ENCODE measurements at places on chromosomes 13 and 19.

DNA sequence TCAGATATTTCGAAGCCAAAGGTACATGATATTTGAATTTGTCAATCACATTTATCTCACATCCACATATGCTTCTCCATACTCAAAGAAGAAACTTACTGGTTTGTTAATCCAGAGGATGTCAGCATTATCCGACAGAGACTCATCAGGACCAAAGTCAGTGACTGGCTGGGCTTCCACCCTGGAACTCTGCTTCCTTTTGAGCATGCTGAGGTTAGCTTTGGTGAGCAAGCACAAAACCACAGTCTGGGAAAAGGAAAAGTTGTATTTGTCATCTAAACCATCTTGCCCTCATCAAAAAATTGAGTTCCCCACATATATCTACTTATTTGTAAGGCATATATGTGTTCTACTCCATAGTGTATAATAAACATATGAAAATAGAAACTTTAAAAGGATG, 17.4 kb downstream of the NALCN start:
- DNase-seq = no peak

- no peak for DNase-seq
Measured at GRCh38 chr13:100789968-100790367, 115.4 kb upstream of the TMTC4 start.

- no peak for DNase-seq
Measured at GRCh38 chr19:10891405-10892086, 20.2 kb downstream of the CARM1 start.

DNA sequence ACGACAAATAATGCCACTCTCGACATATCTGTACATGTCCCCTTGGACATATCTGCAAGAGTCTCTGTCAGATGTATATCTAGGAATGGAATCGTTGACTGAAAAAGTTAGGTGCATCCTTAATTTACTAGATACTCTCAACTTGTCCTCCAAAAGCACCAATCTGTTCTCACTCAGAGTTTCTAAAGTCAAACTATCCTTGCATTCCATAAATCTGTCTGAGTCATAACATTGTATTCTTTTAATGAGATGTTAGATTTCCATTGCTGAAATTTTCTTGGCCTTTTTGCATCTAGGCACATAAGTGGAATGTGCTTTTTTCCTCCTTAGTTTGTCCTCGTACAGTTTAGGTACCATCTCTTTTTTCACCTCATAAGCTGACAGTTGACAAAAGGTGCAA, 139.8 kb downstream of the PTPRS start:
- DNase-seq = no peak

- DNase-seq = no peak
Measured at GRCh38 chr13:91596842-91597241, 198.4 kb downstream of the GPC5 start.

- no peak for DNase-seq
Measured at GRCh38 chr19:36775768-36776167, 3.2 kb upstream of the ZNF850 start.

DNA sequence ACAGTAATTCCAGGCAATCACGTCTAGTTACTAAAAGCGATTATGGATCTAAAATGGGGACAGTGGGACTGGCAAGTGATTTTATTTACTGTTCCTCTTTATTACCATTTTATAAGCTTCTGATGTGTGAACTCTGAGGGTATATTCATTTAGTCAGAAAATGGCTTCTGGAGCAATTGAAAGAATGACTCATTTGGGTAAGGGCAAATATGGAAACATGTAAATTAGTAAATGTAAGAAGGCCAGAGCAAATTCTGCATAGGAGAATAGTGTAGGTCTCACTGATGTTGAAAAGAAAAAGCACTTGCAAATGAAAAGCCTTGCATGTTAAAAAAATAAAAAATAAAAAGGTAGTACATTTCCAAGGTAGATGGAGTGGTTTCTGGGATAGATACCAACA, 262.2 kb downstream of the KLF5 start:
- no peak for DNase-seq

DNA sequence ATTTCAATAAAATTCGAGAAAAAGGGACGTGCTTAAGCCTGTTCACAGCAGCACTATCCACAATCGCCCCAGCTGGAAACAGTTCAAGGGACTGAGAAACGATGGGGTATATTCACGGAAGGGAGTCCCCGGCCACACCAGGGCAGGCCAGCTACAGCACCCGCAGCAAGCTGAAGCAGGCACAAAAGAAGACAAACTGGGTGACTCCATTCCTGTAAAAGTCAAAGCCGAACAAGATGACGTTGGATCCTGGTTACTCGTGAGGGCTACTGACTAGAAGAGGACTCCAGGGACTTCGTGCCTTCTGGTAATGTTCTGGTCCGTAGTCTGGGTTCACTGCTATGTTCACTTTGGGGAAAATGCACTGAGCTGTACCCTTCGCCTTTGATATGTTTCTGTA, 57.6 kb downstream of the COL4A1 start:
- no peak for DNase-seq

- no peak for DNase-seq
Measured at GRCh38 chr19:29012457-29012856, 200.5 kb downstream of the UQCRFS1 start.

DNA sequence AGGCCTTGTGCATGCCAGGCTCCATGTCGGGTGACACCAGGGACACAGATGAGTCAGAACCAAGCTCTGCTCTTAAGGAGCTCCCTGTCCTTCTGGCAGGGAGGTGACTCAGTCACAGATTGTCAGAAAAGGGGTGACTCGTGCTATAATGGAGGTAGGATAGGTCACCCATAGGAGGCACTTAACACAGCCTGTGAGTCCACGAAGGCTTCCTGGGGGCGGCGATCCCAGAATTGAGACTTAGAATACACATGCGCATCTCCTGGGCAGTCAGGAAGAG, 19.6 kb downstream of the FUZ start:
- DNase-seq = no peak

DNA sequence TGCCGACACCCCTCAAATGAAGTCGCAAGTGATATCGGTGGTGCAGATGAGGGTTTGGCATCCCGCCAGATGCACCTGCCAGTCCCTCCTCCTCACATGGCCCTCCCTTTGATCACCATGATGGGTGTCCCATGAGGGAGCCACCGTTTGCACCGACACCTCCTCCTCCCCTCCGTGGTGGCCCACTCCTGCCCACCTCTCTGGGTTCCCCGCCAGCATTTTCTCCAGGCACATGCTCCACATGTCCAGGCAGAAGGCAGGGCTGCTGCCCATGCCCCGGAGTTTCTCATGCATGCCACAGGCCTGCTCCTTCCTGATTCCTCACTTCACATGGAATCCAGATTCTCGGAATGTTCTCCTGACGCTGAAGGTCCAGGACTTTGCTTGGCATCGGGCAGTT, 49.3 kb downstream of the COL4A2 start:
- DNase-seq = no peak

- no peak for DNase-seq
Measured at GRCh38 chr19:30762651-30763050, 390.5 kb downstream of the ZNF536 start.

DNA sequence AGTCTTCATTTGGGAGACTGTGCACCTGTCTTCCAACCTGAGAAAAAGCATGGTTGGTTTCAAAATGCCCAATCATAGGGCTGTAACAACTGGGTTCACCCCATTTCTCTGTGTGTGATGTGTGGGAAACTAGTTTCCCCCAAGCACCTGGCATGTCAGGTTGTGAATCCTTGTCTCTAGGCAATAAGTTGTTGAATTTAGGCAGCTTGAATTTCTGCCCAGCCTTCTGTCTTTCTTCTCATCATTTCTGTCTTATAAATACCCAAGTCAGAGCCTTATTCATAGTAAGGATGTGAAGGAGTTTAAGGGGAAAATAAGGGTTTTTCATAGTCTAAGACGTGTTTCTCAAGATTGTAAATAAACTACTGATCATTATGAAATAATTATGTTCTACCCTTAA, 170.7 kb upstream of the RNF113B start:
- no peak for DNase-seq

GRCh38 chr13:34738254-34738992, 203.6 kb upstream of the NBEA start:
- peak; percentile 19 for DNase-seq

- DNase-seq = peak; percentile 59
Measured at GRCh38 chr19:883661-884211, 9.3 kb downstream of the MED16 start.

GRCh38 chr13:43333176-43333575, 309.8 kb downstream of the DNAJC15 start:
- DNase-seq = peak; percentile 58

- DNase-seq = no peak
Measured at GRCh38 chr19:49654581-49654980, 11.1 kb downstream of the IRF3 start.

DNA sequence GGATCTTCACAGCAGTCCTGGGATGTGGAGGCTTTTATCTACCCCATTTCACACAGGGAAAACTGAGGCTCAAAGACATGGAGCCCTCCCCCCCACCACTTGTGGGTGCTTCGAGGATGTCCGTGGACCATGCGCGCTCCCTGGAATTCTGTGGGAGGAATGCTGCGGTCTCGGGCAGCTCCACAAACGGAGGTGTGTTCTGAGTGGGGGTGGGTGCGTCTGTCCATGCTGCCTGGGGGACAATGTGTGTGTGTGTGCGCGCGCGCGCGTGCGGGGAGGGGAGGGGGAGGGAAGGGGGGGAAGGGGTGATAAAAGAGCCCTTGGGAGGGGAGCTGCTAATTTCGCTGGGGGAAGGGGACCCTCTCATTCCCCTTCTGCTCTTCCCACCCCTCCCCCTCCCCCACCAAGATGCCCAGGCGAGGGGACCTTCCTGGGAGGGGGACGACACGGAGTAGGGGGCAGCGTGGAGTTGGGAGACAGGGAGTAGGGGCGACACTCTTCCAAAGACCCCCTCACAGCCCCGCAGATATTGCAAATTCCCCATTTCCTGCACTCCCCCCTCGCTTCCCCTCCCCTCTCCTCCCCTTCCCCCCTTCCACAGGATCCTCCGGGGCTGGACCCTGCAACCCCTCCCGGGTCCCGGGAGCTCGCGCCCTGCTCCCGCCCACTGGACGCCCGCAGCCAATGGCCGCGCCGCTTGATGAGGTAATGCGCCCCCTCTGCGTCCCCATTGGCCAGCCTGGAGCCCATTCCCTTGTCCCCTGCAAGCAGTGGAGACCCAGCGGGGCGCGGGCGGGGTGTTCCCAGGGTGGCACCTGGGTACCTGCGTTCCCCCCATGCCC, 18.9 kb upstream of the ZNRF4 start:
- DNase-seq = no peak

- no peak for DNase-seq
Measured at GRCh38 chr13:102772042-102772425, 1.6 kb downstream of the TEX30 start.

- DNase-seq = peak; percentile 37
Measured at GRCh38 chr13:54357284-54357933, 1328.8 kb downstream of the OLFM4 start.

GRCh38 chr13:110242615-110243014, 64.3 kb downstream of the COL4A1 start:
- no peak for DNase-seq

- DNase-seq = no peak
Measured at GRCh38 chr13:23678795-23679194, 108.6 kb downstream of the TNFRSF19 start.

- DNase-seq = no peak
Measured at GRCh38 chr19:11142528-11143171, 12.9 kb downstream of the SPC24 start.

GRCh38 chr13:35649162-35649561, 172.7 kb upstream of the MAB21L1 start:
- DNase-seq = no peak

DNA sequence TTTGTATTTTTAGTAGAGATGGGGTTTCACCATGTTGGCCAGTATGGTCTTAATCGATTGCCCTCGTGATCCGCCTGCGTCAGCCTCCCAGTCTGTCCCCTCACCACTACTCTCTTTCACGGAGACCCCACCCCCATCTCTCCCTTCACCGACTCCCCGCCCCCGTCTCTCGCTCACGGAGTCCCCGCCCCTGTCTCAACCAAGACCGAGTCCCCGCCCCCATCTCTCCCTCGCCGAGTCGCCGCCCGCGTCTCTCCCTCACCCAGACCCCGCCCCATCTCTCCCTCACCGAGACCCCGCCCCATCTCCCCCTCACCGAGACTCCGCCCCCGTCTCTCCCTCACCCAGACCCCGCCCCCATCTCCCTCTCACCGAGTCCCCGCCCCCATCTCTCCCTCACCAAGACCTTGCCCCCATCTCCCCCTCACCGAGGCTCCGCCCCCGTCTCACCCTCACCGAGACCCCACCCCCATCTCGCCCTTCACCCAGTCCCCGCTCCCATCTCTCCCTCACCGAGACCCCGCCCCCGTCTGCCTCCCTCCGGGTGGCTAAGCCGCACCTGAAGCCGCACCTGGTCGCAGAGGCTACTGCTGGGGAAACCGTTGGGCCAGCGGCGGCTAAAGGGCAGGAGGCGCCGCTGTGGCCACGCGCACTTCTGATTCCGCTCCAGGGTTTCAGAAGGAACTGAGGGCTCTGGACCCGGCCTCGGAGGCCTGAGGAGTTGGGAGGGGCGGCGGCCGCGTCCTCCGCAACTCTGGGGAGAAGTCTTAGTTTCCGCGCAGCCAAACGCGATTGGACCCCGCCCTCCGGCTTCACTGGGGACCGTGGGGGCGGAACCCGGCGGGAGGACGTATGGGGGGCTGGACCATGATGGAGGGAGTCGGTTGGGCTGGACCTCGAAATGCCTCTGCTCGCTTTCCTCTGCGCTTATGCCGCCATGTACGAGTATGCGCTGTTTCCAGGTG, 17.1 kb upstream of the ZNF846 start:
- peak; percentile 99 for DNase-seq

DNA sequence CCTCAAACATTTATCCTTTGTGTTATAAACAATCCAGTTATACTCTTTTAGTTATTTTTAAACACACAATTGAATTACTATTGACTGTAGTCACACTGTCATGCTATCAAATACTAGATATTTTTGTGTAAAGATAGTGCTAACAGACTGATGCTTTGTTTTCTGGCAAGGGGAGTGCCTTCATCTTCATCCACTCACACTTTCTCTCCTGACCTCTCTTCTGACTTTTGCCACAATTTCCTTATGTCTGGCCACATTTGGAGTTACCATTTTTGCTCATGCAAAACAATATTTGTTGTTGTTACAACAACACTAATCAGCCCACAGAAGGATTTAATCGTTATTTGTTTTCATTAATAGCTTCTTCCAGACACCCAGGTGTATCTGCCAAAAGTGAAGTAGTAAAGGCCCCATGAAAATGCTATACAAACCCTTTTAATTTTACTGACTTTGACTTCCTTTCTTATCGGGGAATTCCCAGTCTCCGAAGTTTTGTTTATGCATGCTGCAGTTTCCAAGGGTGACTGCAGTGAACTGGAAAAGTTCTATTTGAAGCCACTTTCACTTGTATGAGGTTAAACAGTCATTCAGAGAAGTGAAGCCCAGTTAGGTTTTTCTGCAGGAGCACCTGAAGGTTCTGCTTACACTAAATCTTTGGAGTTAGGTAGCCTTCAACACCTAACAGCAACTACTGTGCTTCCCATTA, 66.1 kb upstream of the FRY start:
- DNase-seq = no peak

DNA sequence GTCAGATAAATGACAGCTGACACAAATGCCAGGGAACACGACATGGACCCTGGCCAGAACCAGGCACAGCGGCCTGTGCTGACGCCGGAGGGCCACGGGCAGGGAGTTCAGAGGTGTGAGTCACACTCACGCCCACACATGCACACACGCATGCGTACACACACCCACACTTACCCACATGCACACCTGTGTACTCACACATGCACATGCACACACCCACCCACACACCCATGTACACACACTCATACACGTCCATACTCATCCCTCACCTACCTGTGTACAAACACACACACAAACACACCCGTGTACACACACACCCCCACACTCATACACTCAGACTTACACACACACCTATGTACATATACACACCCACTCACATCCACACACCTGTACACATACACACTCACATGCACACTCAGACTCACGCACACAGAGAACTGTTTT, 40.4 kb downstream of the MLLT1 start:
- DNase-seq = no peak

- no peak for DNase-seq
Measured at GRCh38 chr13:94886191-94886590, 173.8 kb upstream of the SOX21 start.
